CD4-positive, alpha-beta T cell treated with Interleukin-4 for 4 hours (primary cell): ENCODE measurements at places on chromosomes 7 and 10.

- no peak for DNase-seq
Measured at GRCh38 chr10:113316506-113316905, 236.3 kb upstream of the HABP2 start.

DNA sequence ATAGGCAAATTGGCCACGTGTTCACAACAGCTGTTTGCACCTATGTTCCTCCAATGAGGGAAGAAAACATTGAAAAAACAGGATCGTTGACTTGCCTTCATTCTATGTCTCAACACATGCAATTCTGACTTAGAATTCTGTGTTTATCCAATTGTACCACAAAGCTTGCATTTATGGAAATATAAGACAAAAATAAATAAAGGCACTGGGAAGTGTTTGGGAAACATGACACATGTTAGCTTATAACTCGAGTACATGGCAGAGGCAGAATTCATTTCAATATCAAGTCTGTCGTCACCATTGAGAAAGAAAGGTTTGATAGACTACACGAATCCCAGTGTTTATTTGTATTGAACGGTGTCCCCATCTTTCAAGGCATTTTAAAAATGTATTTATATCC, 291.2 kb downstream of the AHR start:
- DNase-seq = no peak

DNA sequence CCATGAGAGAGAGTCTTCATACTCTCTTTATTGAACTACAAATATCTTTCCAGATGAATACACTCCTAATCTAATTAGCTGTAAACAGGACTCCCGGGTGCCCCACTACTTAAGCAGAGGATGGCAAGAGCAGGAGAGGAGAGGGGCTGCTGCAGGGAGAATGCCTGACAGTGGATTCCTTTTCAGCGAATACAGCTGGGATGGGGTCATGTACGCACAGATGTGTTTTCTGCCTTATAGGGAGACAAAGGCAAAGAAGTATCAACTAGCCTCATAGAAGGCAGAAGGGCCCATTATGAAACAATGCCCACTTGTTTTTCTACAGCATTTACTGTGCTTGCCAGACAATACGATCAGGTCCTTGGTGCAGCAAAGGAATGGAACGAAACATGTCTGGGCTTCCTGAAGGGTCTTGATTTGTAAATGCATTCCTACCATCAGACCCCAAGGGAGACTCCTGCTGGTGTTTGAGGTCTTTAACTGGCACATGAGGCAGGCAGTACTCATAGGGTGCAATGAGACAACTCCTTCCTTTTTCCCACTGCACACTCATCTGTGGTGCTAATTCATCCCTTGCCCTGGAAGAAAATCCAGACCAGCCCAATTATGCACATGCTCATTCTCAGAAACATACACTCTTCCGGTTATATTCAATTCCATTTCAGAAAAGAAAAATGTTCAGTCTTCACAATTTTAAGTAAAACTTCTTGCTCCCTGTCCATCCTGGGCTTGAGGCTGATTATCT, 117.1 kb downstream of the AOAH start:
- no peak for DNase-seq

DNA sequence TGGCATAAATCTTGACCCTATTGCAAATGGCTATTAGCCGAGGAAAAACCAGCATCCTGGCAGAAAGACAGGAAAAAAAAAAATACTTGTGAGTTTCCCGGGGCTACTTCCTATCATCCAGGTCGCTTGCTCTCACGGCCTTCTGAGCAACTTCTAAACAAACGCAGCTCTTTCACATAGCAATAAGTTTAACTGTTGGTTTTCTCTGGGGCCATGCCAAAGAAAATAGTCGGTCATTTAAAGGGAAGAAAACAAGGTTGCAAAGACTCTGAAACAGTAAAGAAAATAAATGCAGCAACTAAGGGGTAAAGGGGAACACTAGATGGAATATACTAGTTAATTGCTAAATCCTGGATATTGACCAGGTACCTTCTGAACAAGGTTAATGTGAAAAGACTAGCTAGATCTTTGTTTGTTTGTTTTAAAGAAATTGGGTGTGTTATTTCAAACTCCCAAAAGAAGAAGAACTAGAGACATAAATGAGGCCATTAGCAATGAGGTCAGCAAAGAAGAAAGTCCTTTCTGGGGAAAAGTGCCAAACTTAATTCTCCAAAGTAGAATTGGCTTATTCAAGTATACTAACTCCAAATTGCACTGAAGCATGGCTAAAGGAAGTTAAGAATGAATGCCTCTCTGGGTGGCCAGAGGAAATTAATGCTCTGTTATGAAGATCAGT, 54.2 kb downstream of the SLC39A12 start:
- no peak for DNase-seq

DNA sequence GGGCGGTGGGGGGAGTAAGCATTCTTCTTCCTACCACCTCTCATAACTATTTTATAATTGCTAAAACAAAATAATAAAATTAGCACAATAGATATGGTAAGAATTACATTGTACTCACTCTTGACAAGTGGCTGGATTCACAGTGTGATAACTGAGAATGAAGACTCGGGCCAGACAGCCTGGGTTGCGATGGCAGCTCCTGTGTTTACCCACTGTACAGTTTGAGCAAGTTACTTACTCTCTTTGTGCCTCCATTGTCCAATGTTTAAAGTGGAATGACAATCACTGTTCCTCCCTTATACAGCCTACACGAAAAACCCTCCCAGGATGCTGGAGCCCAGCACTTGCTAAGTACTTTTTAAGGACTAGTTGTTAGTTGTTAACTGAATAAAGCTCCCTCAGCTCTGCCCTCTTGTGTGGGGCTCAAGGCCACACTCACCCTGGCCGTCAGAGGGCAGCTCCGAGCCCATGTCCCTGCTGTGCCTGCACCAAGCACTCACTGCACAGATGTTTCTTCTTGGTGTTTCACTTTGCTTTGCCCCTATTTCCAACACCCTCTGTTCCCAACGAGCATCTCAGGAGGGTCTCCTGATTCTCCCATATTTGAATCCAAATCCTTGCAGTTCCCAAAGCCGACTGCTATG, 56.4 kb upstream of the NPS start:
- DNase-seq = no peak
